ENCODE measurements at places on chromosomes 4 and X. TPM values are rescaled to one million over a fixed set of nuclear protein-coding genes. Genes with fewer than 3 reads are reported as not detected.

GRCh38 chrX:107654872-107655761 is 26.8 kb downstream of the PRPS1 start:
- peaks cover 12% of the 10 kb centered on the region for H3K4me1 ChIP-seq
- DNase-seq = peak; percentile 49
- peak overlapping the region; percentile 42 for H3K27ac ChIP-seq
- no peaks in the 10 kb centered on the region for H3K27me3 ChIP-seq
- H3K4me3 ChIP-seq = no peak overlapping the region
- peaks cover under 1% of the 10 kb centered on the region for H3K36me3 ChIP-seq

DNA sequence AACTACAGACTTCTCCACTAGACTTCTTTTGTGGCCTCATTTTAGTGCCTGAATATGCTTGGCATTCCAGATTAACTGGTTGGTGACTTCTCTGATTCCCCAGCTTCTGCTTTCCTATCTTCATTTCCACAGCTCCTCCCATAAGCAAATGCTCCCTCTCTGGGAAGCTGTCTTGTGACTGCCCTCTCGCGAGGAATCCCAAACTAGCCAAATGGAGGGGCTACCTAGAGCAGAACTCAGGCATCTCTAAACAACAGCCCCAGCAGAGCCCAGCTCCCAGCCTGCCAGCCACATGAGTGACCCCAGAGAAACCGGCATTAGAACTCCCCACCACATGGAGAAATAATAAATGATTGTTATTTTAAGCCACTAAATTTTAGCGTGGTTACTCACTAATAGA is 7.6 kb upstream of the VEGFD start:
- H3K36me3 ChIP-seq = peaks cover 10% of the 10 kb centered on the region
- no peak overlapping the region for H3K4me3 ChIP-seq
- peaks cover 19% of the 10 kb centered on the region for H3K4me1 ChIP-seq
- no peaks in the 10 kb centered on the region for H3K27me3 ChIP-seq

DNA sequence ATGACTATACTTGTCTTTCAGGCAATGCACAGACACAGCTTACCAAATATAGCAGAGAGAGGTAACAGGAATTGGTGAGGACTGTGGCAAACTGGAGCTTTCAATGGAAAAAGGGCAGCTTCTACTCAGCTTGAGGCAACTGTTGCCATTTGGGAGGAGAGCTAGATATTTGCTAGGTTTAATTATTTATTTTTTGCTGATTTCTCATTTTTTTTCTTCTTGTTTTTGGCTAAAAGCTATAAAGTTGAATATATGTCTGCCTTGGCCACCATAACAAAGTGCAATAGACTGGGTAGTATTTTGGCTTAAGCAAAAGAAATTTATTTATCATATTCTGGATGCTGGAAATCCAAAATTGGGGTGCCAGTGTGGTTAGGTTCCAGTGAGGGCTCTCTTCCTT is 93.9 kb downstream of the LDB2 start:
- no peak overlapping the region for H3K27ac ChIP-seq
- DNase-seq = no peak
- H3K4me3 ChIP-seq = no peak overlapping the region
- no peaks in the 10 kb centered on the region for H3K27me3 ChIP-seq
- H3K36me3 ChIP-seq = peaks cover 3% of the 10 kb centered on the region

DNA sequence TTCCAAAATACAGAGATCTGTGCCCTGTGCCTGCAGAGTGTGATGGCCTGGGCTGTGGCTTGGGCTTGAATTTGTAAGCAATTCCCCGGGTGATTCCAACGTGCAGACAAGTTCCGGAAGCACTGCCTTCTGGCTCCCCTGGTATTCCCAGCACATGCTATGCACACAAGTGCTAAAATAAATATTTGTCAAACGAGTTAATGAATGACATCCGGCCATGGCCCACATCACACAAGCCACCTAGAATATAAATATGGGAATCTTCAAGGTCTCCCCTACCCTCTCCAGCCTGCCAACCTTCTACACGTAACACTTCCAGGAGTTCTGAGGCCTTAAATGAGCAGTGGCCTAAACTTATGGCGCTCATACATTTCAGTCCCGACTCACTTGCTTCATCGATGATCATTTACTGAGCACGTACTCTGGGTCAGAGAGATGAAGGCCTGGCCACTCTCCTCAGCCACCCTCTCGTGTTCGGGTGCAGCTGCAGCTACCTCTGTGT is 21.3 kb downstream of the DCTD start:
- H3K4me1 ChIP-seq = no peaks in the 10 kb centered on the region
- H3K4me3 ChIP-seq = no peak overlapping the region
- H3K27me3 ChIP-seq = no peaks in the 10 kb centered on the region
- peaks cover 77% of the 10 kb centered on the region for H3K36me3 ChIP-seq
- H3K27ac ChIP-seq = no peak overlapping the region
- DNase-seq = no peak

GRCh38 chr4:187617113-187617512 is 378.5 kb upstream of the ZFP42 start:
- H3K4me1 ChIP-seq = no peaks in the 10 kb centered on the region
- DNase-seq = no peak
- H3K36me3 ChIP-seq = no peaks in the 10 kb centered on the region
- no peaks in the 10 kb centered on the region for H3K27me3 ChIP-seq
- no peak overlapping the region for H3K4me3 ChIP-seq
- H3K27ac ChIP-seq = no peak overlapping the region

DNA sequence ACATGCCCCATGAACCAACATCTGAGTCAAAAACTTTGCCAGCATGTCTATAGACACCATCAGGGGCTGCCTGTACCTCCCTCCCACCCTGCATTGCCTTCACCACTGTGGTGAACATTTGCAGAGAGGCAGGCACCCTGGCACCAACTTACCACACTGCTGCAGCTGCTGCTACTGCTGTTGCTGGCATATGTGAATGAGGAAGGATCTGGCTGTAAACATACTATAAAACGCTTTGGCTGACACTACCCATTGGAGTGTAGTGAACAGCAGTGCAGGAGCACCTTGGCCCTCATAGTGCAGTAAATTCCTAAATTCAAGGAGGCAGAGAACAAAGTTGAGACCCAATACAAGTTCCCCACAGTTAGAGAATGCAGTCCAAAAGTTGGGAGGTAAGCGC is 90.6 kb upstream of the SPIN4 start:
- no peak overlapping the region for H3K27ac ChIP-seq
- H3K4me1 ChIP-seq = no peaks in the 10 kb centered on the region
- H3K4me3 ChIP-seq = no peak overlapping the region
- H3K36me3 ChIP-seq = no peaks in the 10 kb centered on the region

GRCh38 chr4:82726596-82726995 is 72.0 kb downstream of the SCD5 start:
- no peaks in the 10 kb centered on the region for H3K27me3 ChIP-seq
- peaks cover 28% of the 10 kb centered on the region for H3K4me1 ChIP-seq
- H3K27ac ChIP-seq = no peak overlapping the region
- H3K36me3 ChIP-seq = no peaks in the 10 kb centered on the region
- no peak for DNase-seq

DNA sequence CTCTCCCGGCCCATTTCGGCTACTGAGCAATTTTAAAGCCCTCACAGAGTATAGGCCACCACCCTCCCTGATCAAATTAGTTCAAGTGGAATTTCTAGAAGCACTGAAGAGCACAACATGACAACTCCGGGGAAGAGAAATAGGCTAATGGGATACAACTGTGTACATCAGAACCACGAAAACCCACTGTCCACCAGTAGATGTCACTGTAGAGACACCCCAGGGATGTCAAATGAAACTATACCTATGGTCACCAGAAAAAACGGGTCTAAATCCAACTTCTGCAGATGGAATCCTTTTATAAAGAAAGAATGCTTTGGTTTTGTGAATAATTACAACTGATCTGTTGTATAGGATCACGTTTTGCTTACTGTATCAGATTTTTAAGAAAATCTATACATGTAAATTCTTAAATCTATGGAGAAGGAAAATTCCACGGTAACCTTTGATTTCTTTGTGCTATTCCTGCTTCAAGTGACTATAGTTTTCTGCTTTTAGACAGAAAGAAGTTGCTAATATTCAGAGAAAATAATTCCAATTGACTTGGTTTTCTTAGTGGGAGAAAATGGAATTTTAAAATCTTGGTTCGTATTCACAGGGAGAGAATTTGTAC is 29.5 kb upstream of the MAP3K15 start:
- H3K27ac ChIP-seq = peak overlapping the region; percentile 46
- H3K4me1 ChIP-seq = peaks cover 15% of the 10 kb centered on the region
- no peak overlapping the region for H3K4me3 ChIP-seq
- H3K36me3 ChIP-seq = peaks cover 42% of the 10 kb centered on the region
- DNase-seq = no peak

GRCh38 chrX:81121513-81122363 is 80.0 kb downstream of the HMGN5 start:
- peak overlapping the region; percentile 69 for H3K4me3 ChIP-seq
- H3K27me3 ChIP-seq = no peaks in the 10 kb centered on the region
- peaks cover 10% of the 10 kb centered on the region for H3K4me1 ChIP-seq
- no peaks in the 10 kb centered on the region for H3K36me3 ChIP-seq
- DNase-seq = peak; percentile 89

DNA sequence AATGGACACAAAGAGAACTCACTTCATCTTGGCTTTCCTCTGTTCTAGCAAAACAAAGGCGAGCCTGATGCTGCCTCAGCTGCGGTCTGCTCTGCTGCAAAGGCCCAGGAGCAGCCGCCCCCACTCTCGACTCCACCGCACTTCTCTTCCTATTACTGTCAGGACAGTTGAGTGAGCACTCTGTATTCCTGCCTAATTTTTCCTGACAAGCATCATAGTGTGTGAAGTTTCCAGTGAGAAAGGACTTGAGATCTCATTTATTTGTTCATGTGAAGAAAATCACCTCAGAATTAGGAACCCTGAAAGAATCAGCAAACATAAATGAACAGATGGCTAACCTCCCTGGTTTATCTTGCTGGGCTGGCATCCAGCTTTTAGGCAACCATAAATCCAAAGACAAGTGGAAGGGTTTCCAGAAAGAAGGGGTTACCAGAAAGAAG is 15.6 kb downstream of the SCARB2 start:
- DNase-seq = peak; percentile 44
- H3K27ac ChIP-seq = peak overlapping the region; percentile 74

GRCh38 chrX:41984628-41985027 is 61.3 kb upstream of the CASK start:
- H3K27ac ChIP-seq = no peak overlapping the region
- no peak overlapping the region for H3K4me3 ChIP-seq
- no peaks in the 10 kb centered on the region for H3K27me3 ChIP-seq
- no peaks in the 10 kb centered on the region for H3K4me1 ChIP-seq
- H3K36me3 ChIP-seq = no peaks in the 10 kb centered on the region

- no peak overlapping the region for H3K4me3 ChIP-seq
- no peaks in the 10 kb centered on the region for H3K4me1 ChIP-seq
- H3K27me3 ChIP-seq = no peaks in the 10 kb centered on the region
- H3K36me3 ChIP-seq = no peaks in the 10 kb centered on the region
- no peak for DNase-seq
- no peak overlapping the region for H3K27ac ChIP-seq
Measured at GRCh38 chr4:89468602-89469001, 161.0 kb upstream of the GPRIN3 start.

DNA sequence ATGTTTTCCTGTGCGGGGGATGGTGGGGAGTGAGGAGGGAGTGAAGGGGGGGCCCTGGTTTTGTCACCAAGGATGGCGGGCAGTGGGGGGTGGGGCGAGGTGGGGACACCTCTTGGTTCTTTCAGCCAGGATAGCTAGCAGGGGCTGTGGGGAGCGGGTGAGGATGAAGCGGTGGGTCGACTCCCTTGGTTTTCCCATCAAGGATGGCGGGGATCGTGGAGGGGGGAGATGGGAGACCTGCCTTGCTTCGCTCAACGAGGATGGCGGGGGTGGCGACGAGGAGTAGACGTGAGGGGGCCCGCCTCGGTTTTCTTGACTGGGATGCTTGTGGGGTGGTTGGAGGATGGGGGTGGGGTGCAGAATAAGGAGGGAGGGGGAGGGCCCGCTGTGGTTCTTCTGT is 643 bp downstream of the FHL1 start:
- H3K27me3 ChIP-seq = no peaks in the 10 kb centered on the region
- peak overlapping the region; percentile 81 for H3K4me3 ChIP-seq

The EXOC1L gene
- not detected for total RNA-seq

The UGT2B15 gene
- not detected for total RNA-seq

The PLAC8 gene
- total RNA-seq = 1.5 TPM

The TCEAL2 gene
- 0.47 TPM for total RNA-seq

The BEX3 gene
- total RNA-seq = 161 TPM

The KIAA1210 gene
- total RNA-seq = not detected

The CLGN gene
- 47.0 TPM for total RNA-seq

The BMX gene
- 3.3 TPM for total RNA-seq

The CYSLTR1 gene
- 1.2 TPM for total RNA-seq

The ZMAT1 gene
- 5.6 TPM for total RNA-seq

The PCDH10 gene
- 0.14 TPM for total RNA-seq

The F8A3 gene
- total RNA-seq = 0.19 TPM

The FRMD7 gene
- total RNA-seq = 0.14 TPM

The CFI gene
- 6.8 TPM for total RNA-seq

Data from left ventricle myocardium inferior (tissue), 1 donor.